AG10803 (cell line): ENCODE measurements at places on chromosomes 3 and 15.
A peak's percentile ranks its signal among the peaks of the same experiment; 100 is the strongest.

GRCh38 chr3:150365132-150365604, 42.9 kb upstream of the TSC22D2 start:
- DNase-seq, result peak; percentile 54

GRCh38 chr3:138985932-138986331, 20.1 kb downstream of the PRR23A start:
- no peak for DNase-seq

DNA sequence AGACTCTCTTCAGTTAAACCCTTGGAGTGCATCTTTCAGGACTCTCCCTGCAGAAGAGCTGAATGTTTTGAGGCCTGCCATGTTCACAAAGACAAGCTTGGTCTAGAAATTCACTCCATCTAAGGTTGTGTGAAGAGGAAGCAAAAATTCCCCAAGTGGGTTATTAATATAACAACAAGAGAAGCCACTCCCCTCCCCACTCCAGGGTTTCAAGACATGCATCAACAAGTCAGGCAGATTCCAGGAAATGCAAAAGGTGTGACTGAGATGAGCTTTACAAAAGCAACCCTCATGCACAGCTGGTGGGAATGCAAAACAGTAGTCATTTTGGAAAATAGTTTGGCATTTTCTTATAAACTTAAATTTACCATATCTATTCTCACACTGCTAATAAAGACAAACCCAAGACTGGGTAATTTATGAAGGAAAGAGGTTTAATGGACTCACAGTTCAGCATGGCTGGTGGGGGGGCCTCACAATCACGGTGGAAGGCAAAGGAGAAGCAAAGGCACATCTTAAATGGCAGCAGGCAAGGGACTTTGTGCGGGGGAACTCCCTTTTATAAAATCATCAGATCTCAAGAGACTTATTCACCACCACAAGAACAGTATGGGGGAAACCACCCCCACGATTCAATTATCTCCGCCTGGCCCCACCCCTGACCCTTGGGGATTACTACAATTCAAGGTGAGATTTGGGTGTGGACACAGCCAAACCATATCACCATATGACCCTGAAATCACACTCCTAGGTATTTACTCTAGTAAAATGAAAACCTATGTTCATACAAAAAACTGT, 31.3 kb downstream of the TARS3 start:
- DNase-seq, result no peak

DNA sequence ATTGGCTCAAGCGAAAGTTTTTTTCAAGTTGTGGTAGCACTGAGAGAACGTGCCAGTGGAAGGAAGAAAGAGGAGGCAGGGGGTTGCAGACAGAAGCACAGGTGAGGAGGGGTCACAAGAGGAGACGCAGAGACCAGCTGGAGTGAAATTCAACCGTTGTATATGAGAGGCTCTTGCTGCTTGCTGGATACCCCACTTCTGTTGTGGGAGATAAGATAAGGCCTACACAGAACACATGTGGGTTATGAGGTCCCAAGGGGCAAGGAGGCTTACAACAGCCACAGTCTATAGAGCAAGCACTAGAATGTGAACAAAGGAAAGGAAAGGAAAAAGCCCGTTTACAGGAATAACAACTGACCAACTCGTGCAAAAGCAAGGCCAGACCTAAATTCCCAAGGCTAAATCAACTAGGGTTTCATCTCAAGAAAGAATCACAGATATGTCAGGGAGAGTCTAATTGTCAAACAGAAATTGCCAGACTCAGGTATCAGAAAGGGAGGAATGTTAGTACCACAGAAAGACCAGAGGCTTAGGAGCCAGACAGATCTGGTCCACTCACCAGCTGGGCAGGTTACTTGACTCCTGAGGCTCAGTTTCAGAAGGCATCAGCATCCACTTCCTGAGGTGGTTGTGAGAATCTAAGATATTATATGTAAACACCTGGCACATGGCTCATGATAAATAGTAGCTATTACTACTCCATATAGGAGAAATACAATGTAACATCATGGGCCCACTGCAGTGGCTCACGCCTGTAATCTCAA, 60.9 kb downstream of the MSL2 start:
- DNase-seq, result no peak

DNA sequence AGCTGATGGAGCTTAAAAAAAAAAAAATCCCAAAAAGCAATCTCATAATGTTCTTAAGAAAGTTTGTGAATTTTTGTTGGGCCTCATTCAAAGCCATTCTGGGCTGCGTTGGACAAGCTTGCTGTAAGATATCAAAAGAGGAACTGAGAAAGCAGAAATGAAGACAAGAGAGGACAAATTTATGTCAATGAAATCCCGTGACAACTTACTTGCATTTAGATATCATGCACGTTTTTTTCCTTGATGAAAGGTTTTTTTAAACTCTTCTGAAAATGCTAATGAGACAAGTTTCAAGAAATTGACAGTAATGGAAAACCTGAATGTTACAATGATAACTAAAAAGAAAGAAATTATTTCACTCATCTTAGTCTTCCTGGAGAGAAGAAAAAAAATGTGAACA, 662.9 kb downstream of the SQOR start:
- DNase-seq, result no peak

GRCh38 chr3:177596816-177597271, 399.6 kb upstream of the TBL1XR1 start:
- DNase-seq, result peak; percentile 80

DNA sequence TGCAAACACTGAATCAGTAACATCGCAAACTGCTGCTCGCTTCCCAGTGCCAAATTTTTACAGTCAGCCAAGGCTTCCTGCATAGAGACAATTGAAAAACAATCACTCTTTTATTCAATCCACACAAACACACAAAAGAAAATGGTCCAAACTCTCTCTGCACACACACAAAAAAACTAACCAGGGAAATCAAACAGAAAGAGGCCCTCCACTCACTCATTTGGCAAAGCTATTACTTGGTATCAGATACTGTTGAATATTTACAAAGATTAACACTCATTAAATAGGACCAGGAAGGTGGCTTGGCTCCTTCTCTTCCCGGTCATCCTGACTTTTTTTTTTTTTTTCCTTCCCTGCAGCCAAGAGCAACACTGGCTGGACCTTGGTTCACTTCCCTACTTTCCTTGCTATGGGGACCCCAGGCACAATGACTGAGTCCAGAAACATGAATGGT, 62.4 kb upstream of the SPATA12 start:
- DNase-seq, result no peak

GRCh38 chr3:99817047-99817436, 620 bp upstream of the CMSS1 start:
- DNase-seq, result no peak

DNA sequence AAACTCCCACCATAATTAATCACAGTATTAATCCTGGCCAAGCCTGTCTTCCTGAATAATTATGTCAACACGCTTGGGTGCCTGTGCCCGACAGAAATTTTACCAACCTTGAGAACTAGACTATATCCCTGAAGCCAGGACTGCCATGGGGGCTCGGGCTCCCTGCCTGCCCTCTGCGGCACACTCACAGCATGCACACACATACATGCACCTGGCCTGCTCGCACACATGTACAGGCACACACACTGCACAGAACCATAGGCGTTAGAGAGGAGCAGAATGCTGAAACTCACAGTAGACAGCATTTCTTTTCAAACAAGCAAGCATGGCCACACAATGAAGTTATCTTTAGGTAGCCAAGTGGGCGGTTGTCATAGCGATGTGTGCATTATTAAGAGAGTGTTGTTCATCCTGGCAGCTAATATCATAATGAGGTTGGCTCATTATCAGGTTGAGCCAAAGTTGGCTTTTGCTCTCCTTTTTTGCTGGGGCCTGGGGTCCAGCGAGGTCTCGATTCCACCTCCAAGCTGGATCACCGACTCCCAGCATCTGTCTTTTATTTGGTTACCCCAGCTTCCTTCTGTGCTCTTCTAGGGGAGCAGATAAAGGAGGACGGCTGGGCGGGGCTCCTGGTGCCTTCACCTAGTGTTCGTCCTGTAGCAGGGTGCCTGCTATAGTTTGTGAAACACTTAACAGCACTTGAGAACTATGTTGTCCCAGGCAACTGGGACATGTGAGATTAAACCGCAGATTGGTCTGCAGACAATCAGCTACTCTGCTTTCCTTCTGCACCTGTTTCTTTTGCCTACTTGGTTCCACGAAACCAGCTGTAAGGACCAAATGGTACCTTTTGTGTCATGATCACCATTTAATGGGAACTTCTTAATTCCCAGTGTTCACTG, 91.4 kb downstream of the ZNF621 start:
- no peak for DNase-seq

DNA sequence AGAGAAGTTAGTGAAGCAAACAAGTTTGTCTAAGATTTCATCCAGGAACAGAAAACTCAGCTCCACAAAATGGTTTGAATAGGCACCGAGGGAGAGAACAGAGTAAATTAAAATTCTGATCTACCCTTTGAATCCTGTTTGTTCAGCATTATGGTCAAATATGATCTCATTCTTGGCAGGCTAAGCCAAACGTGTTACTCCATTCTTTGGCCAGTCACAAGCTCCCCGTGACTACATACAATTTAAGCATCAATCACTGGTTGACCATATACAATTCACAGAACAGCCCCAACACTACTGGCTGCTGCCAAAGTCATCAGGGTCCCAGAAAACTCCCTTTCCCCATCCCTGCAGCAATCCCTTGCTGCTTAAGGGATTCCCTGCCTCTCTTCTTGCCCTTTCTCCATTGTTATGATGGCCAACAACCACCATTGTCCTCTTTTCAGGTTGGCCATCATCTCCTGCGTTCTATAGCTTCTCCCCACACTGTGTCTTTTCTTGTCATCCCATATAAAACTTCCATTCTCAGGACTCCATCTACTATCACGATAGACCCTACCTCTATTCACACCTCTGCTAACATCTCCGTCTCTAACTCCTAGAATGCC, 46.3 kb downstream of the GOLIM4 start:
- DNase-seq, result peak; percentile 66

GRCh38 chr15:53324061-53324460, 435.4 kb downstream of the WDR72 start:
- DNase-seq, result no peak

GRCh38 chr15:43943511-43943910, 116.7 kb downstream of the WDR76 start:
- DNase-seq, result peak; percentile 85
